ENCODE measurements at places on chromosomes 4 and X. TPM values are rescaled to one million over a fixed set of nuclear protein-coding genes. Genes with fewer than 3 reads are reported as not detected.

DNA sequence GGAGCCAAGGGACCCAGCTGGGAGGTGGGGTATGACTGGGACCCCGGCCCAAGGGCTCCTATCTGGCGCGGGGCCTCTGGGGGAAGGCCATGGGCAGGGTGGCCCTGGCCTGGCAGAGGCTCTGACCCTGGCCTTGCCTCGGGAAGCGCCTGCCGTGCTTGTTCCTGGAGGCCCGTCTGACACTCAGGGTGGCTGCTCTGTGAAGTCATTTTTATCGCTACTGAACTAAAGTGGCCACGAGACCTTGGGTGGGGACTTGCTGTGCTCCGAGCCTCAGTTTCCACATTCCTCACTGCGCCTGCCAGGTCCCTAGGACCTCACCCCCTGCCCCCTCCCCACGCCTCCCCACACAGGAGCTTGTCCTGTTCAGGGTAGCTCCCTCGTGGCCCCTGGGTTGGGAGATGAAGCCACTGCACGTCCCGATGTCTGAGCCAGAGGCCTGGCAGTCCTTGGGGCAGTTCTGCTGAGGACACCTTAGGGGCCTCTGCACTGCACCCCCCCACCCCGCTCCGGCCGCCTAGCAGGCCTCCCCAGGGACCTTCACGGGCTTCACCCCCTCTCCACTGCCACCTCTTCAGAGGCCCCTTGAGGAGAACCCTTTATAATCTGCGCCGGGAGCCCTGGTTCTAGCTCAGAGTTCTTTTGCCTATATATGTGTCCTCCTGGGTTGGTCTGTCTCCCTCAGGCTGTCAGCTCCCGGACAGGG is 639 bp upstream of the SORCS2 start:
- DNase-seq = no peak

DNA sequence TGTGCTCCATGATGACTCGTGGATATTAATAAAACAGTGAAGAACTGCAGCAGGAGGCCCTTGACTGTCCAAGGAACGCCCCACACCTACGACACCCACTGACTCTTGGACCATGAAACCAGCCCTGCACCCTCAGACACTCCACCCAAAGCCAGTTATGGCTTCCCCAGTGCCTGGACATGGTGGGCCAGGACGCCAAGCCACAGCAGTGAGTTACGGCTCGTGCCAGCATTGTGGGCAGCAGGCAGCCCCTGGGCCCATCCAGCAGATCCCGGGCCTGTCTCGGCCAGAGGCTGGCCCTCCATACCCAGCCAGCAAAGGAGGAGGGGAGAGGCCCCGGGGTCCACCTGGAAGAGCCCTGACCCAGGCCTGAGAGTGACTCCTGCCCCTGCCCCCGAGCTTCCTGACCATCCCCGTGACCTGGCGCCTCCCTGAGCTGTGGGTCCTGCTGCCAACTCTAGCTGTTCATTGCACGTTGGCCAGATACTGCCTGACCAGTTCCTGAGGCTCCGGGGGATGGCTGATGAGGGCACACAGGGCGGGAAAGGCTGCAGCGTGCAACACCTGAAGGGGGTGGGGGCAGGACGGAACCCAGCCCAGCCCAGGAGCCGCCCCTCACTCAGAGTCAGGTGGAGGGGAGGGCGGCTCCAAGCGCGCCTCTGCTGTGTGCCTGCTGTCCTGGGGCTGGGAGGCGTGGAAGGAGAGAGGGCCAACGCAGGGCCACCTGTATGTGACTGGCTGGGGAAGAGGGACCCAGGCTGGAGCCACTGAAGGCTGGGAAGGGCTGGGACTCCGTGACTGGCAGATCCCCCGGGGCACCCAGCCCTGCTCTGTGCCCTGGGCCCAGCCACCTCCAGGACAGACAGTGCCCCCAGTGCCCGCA is 739 bp downstream of the SLC49A3 start:
- DNase-seq = no peak

DNA sequence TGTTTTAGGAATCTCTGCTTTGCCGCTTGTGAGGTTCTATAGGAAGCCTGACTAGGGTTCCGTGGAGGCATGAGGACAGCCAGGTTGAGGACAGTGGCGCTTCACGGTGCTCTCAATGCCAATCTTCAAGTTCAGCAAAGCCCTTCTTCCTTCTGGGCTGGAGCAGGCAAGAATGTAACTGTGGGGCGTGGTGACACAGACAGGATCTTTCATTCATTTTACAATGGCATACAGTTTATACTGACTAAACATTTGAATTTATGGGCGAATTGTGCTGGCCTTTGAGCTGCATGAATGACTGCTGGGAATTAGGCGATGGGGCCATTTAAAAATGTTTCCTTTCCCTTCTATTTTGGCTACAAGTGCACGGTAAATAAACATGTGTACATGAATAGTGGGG is 2.9 kb upstream of the NHS start:
- no peak for DNase-seq

DNA sequence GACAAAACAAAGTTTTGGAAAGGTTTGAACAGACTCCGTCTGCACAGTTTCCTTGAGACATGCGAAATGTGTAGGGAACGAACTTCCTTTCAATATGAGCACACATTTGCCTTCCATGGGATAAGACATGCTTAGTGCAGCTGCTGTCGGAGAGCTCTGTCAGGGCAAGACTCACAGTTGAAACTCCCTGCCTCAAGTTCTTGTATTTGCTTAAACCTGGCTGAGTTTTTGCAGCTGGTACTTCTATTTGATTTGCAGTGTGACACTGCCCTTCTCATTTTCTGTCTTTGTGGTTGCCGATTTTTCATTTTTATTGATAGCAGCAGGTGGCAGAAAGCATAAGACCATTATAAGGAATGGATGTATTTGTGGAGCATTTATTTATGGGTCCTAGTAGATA is 18.2 kb upstream of the RHOH start:
- no peak for DNase-seq

Gene SHOX
- total RNA-seq = not detected

- no peak for DNase-seq
These were observed 127.1 kb downstream of the SHROOM3 start for GRCh38 chr4:76562161-76562560.

GRCh38 chrX:11151799-11152559 is 40.8 kb downstream of the HCCS start:
- no peak for DNase-seq

Gene PPEF2
- total RNA-seq = not detected

- no peak for DNase-seq
These were observed 6.2 kb downstream of the NCAPG start for GRCh38 chr4:17817027-17817426.

DNA sequence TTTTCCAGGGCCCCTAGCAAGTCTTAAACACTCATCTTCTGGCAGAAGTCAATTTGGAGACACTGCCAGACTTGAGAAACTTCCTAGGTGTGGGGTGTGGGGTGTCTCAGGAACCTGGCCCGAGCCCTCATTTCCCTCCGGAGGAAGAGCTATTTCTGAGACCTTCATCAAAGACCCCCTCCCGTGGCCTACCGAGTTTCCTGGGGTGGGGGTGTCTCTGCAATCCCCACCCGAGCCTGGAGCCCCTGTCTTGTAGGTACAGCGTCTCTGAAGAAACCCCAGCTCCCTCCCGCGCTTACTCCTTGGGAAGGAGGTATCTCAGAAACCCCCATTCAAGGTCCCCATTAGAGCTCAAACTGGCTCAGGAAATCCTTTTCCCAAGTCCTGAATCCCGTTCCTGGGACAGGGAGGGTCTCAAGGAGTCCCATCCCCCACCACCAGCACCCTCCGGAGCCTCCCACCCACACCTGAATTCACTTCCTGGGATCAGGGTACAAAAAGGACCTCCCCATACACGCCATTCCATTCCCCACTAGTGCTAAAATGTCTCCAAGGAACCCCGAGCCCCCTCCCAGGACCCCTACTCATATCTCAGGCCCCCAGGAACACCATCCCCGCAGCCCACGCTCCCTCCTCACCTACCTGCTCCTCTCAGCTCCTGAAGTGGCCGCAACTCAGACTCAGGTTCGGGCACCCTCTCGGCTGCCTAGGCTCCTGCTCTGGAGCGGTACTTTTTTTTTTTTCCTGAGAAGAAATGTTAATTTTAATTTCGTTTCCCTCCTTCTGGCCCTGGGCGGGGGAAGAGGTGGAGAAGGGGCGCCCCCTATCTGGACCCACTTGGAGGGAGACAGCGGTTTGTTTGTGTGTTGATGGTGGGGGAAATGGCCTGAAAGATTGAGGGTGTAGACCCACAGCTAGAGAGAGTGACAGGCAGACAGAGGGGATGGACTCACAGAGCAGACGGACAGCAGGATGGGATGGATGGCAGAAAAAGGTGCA is 1.1 kb downstream of the SLC38A5 start:
- DNase-seq = no peak

Gene PASD1
- not detected for total RNA-seq

Gene SMIM43
- total RNA-seq = not detected

DNA sequence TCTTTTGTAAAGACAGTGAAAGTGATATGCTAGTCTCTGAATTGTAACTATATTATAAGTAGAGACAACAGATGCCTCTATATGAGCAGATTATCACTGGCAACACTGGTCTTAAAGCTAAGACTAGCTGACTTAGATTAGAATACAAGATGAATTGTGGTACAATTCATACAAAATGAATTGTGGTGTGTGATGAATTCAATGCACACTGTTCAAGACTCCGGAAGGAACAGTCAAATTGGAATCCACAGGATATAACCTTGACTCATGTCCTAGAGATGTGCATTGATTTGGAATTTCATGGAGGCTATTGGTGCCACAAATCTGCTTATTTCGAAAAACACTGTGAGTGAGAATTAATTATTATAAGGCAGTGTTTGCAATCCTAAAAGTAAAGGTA is 701.8 kb downstream of the PCDH7 start:
- no peak for DNase-seq

GRCh38 chr4:86233681-86234080 is 126.2 kb downstream of the MAPK10 start:
- DNase-seq = no peak

Gene CDX4
- total RNA-seq = not detected

Gene RENBP
- 2.5 TPM for total RNA-seq

DNA sequence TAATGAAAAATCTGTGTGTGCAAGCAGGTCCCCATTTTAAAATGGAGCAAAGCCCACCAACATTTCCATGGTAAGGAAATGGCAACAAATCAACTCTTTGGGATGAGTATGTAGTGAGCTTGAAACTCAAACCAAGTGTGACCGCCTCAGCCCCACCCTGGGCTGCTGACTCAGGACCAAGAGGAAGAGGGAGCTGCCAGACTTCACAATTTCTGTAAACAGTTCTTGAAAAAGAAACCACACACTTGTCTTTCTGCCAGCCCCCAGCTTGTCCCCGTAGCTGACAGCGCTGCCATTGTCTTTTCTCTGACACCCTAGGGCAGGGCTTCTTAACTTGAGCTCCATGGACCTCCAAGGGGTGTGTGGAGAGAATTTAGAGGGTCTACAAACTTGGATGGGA is 10.3 kb downstream of the RTL5 start:
- no peak for DNase-seq

- no peak for DNase-seq
These were observed 9.5 kb downstream of the RBPJ start for GRCh38 chr4:26330186-26330787.

DNA sequence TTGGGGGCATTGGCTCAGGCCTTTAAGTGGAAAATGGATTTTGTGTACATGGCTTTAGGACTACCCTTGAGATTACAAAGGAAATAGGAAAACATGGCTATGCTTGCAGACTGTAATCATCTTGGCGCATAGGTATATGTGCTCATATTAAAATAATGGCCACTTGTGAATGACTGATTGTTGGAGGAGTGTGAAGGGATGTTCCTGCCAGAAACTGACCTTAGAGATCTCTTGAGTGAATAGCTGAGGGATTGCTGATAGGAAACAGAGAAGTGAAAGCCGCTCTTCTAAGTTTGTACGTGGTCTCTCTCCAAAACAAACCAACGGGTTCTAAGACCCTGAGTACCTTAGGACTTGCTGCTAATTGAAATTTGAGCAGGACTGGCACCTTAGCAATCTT is 186.0 kb downstream of the MGST2 start:
- no peak for DNase-seq

Data from progenitor cell of endocrine pancreas (in vitro differentiated cells).